ENCODE measurements at places on chromosomes 12 and 14.

DNA sequence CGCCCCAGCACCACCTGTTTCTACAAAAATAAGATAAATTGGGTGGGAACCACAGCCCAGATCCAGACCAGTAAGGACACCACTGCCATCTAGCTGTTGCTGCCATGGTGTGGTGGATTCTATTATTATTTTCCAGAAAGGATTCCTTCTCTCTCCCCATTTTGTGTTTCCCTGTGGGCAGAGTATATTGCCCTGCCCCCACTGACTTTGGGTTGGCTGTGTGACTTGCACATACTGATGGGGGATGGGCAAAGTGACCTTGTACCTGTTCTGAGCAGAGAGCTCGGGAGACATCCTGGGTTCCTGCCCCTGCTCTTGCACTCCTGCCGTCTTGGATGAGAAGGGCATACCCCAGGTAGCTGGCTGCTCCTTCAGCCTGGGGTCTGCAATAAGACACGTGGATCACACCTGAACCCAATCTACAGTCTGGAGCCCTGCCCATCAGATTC lies 24.3 kb downstream of the MOAP1 start:
- peak; percentile 33 for DNase-seq

GRCh38 chr12:120346681-120347080 lies 19.1 kb upstream of the PLA2G1B start:
- peak; percentile 25 for DNase-seq

DNA sequence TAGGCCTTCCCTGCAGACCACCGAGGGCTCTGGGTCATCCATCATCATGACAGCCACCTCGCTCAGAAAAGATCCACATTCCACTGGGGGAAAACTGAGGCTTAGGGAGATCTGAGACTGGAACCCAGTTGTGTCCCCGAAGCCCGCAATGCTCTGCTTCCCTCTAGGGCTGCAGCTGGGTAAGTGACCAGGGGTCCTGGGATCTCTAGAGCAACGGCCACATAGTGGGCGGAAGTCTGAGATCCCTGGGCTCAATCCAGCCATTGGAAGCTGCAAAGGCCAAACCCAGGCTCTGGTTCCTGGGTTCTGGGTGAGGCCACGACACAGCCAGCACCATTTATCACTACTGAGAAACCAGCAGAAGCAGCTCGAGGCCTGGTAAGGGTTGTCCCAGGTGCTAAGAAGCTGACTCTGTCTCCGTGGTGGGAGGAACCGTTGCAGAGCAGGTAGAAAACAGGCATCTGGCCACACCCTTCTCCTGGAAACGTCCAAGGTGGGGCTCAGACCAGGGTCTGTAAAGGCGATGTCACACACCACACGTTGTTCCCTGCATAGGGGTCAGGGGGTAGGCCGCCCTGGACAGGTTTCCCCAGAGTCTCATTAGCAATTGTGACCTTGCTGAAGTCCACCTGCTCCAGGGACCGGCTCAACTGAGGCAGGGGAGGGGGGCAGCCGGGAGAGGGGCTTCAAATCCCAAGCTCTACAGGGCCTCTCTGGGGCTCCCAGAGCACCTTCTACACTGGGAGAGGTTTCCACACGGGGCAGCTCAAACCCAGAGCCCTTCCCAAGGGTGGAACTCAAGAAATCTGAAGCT lies 38.6 kb downstream of the BCL11B start:
- DNase-seq, result no peak

GRCh38 chr12:89151536-89151935 lies 200.8 kb downstream of the DUSP6 start:
- DNase-seq, result no peak

Data from RPMI8226 (cell line).